ENCODE measurements at places on chromosomes 3 and 15. TPM values are rescaled to one million over a fixed set of nuclear protein-coding genes. Genes with fewer than 3 reads are reported as not detected.

Gene PLCH1
- 0.28 TPM for total RNA-seq

Gene CCR9
- not detected for total RNA-seq

Gene GHSR
- not detected for total RNA-seq

Gene ALPK3
- total RNA-seq, result not detected

Gene GREM1
- 12.8 TPM for total RNA-seq

Gene EEF1AKMT4
- 3.2 TPM for total RNA-seq

Gene CADM2
- not detected for total RNA-seq

Gene IRAK2
- 4.7 TPM for total RNA-seq

DNA sequence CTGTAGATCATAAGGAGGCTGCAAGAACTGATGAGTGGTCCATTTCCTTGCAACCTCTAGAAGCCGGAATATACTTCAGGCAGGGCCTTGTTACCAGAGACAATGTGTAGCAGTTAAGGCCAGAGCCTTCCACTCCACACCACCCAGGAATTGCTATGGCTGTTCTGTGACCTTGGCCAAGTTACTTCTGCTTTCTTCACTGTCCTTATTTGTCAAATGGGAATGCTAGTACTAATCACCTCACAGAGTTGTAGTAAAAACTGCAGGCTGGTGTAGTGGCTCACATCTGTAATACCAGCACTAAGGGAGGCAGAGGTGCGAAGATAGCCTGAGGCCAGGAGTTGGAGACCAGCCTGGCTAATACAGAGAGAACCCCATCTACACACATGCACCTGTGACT is 28.7 kb upstream of the RPN1 start:
- no peak overlapping the region for H3K27ac ChIP-seq
- H3K36me3 ChIP-seq, result no peaks in the 10 kb centered on the region
- H3K4me3 ChIP-seq, result no peak overlapping the region
- H3K4me1 ChIP-seq, result peaks cover 13% of the 10 kb centered on the region
- no peak for DNase-seq
- no peaks in the 10 kb centered on the region for H3K27me3 ChIP-seq

DNA sequence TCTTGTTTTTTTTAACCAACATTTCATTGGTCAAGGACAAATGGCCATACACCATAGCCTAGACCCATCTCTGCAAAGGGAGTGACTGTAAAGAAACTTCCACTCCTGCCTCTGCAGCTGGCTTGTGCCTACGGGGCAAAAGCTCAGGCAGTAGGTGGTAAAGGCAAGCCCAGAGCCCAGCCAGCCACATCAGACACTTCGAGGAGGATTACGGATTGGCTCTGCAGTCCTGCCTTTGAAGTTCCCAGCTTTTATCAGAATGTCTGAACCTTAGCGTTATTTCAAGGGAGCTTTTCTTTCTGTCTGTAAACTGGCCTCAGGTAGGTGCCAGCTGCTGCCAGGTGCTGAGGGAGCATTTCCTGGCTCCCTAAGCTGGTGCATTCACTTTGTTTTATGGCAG is 15.6 kb downstream of the ZNF710 start:
- H3K36me3 ChIP-seq, result no peaks in the 10 kb centered on the region
- no peaks in the 10 kb centered on the region for H3K27me3 ChIP-seq
- H3K4me1 ChIP-seq, result no peaks in the 10 kb centered on the region
- H3K27ac ChIP-seq, result no peak overlapping the region

DNA sequence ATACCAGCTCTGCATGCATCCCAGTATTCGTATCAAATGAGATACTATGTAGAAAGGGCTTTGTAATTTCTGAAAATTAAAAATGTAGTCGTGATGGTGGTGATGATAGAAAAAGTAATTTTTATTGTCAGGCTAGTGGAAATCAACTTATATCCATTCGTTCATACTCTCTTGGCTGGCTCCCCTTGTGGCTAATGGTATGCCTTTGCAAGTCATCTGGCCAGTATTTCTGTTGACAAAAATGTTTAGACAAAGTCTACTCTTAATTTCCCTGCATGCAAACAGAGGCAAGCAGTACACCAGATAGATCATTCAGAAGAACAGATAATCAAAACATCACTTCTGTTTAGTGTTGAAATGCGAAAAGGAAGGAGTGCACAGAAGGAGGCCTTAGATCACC is 49.6 kb upstream of the DUT start:
- no peaks in the 10 kb centered on the region for H3K36me3 ChIP-seq
- no peak overlapping the region for H3K4me3 ChIP-seq
- no peak for DNase-seq

DNA sequence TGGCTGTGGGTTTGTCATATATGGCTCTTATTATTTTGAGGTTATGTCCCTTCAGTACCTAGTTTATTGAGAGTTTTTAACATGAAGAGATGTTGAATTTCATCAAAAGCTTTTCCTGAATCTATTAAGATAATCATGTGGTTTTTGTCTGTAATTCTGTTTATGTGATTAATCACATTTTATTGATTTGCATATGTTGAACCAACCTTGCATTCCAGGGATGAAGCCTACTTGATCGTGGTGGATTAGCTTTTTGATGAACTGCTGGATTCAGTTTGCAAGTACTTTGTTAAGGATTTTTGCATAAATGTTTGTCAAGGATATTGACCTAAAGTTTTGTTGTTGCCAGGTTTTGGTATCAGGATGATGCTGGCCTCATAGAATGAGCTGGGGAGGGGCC is 33.1 kb upstream of the IQCF2 start:
- no peaks in the 10 kb centered on the region for H3K4me1 ChIP-seq
- H3K36me3 ChIP-seq, result no peaks in the 10 kb centered on the region
- no peak overlapping the region for H3K4me3 ChIP-seq
- H3K27ac ChIP-seq, result no peak overlapping the region
- H3K27me3 ChIP-seq, result no peaks in the 10 kb centered on the region
- DNase-seq, result no peak

- H3K27me3 ChIP-seq, result no peaks in the 10 kb centered on the region
- H3K4me3 ChIP-seq, result no peak overlapping the region
- peak overlapping the region; percentile 40 for H3K27ac ChIP-seq
- H3K36me3 ChIP-seq, result peaks cover 3% of the 10 kb centered on the region
- H3K4me1 ChIP-seq, result peaks cover 24% of the 10 kb centered on the region
- DNase-seq, result peak; percentile 14
Observed at GRCh38 chr3:188584958-188585689, 431.2 kb downstream of the LPP start.
